Stimulated activated naive CD4-positive, alpha-beta T cell treated with Interleukin-2 at 50 U/mL for 16 hours (primary cell): ENCODE measurements at places on chromosomes 16 and 17.

GRCh38 chr16:51095890-51096626, 55.0 kb downstream of the SALL1 start:
- no peak for DNase-seq

DNA sequence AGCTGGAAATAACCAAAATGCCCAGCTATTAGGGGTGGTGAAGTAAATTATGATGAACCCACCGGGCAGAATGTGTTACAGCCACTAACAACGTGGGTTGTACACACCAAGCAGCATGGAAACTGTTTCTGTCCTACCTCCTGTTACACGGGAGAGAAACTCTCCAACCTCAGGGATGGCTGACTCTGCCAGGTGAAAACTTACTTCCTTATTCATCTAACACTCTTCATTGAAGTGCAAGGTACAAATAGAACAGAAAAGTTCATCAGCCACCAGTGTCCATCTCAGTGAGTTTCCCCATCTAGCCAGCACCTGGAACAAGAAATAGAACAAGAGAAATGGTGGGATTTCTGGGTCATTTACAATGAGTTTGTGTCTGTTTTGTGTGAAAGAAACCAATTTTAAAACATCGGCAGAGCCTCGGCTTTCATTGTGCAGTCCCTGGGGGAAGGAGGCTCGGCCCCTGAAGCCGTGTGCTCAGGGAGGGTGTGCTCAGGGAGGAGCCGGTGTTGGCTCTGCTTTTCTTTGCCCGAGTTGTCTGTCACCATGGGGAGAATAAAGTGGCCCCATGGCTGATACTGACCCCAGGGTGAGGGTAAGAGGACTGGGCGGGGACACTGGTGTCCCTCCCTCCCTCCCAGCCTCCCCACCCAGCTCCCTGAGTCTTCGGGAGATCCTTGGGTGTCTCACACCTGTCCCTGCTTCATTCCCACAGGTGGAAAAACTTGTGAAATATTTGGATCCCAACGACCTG, 39.8 kb downstream of the RAB11FIP4 start:
- no peak for DNase-seq

- DNase-seq, result no peak
Measured at GRCh38 chr17:3667366-3668278, 756 bp downstream of the TAX1BP3 start.

- no peak for DNase-seq
Measured at GRCh38 chr17:15436473-15437302, 30.7 kb downstream of the CDRT4 start.

DNA sequence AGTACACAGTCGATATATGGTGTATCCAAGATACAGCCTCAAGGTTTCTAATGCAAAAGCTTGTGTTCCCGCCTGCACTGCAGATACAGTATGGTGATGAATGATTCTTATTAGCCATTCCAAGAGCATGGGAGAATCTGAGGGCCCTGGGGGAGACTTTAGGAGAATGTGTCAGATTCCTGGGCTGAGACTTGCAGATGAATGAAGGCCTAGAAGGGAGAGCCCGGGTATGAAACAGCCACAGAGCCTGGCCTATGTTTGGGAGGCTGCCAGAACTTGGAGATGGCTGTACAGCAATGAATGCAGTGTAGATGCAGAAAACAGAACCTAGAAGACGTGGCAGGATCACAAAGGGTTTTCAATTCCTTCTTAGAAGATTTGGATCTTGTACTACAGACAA, 510.7 kb downstream of the HAPSTR1 start:
- no peak for DNase-seq

GRCh38 chr17:15038656-15039055, 226.5 kb downstream of the PMP22 start:
- DNase-seq, result no peak

GRCh38 chr16:14423344-14423743, 206.7 kb downstream of the PARN start:
- no peak for DNase-seq

- no peak for DNase-seq
Measured at GRCh38 chr17:82334622-82335394, 1.2 kb upstream of the SECTM1 start.

- DNase-seq, result no peak
Measured at GRCh38 chr17:9893411-9894012, 11.6 kb downstream of the RCVRN start.

DNA sequence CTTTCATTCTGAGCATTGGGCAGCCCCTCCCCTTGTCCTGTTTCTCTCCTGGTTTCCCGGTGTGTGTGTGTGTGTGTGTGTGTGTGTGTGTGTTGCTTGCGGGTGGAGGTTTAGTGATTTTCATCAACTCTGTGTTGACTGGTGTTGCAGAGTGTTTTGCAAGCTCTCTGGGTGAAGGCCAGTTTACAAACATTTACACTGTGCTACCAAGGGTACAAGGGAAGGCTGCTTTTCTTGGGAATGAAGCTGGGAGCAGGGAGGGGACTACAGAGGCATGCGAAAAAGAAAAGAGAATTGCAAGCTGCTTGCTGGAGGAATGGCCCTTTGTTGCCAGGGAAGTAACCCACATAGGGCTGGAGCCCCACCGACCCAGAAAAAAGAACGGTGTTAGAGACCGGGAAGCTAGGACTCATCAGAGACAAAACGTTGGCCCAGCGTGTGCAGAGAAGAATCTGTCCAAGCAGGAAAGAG, 29.6 kb downstream of the HS3ST3B1 start:
- DNase-seq, result no peak

DNA sequence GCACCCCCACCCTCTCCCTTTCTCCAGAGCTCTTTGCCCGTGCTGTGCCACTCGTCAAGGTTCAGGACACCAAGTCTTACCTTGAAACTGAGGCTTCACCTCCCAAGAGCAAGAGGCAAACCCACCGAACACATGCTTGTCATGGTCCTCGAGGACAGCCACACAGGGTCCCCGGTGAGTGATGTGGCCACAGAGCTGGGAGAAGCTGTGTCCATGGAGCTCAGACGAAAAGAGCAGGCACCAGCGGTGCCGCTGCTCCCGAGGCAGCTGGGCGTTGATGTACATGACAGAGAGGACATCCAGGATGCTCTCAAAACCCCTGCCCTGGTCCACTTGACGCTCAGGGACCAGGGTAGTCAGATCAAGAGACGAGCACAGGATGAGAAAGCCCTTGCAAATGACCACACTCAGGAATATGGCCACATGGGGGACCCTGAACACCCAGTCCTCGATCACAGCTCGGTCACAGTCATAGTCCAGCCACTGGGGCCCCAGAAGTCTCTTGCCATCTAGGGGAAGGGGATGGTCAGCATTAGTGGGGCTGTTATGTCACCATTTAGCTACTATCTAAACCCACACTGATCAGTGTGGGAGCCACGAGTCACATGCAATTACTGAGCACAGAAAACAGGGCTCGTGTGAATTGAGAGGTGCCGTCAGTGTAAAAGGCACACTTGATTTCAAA, 17.8 kb downstream of the MEAK7 start:
- DNase-seq, result no peak

GRCh38 chr17:8362651-8363332, 13.7 kb downstream of the KRABD2 start:
- DNase-seq, result no peak

- DNase-seq, result no peak
Measured at GRCh38 chr17:75664099-75664549, 2.8 kb downstream of the RECQL5 start.

GRCh38 chr16:69511651-69512050, 54.1 kb upstream of the NFAT5 start:
- DNase-seq, result no peak

DNA sequence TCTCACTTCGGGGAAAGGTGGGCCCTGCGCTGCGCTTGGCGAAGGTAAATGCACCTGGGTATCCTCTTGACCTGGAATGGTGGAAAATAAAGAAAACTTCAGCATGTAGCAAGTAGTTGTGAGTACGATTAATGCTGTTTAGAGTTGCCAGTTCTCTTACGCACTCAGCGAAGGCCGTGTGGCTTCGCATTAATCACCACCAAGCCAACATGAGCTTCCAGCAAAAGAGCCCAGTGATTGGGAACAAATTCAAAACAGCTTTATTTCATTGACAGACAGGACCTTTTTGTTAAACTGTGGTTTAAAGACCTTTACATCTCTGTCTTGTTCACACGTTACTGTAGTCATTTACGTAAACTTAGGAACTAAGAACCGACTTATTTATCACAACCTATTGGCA, 531.4 kb downstream of the MAF start:
- no peak for DNase-seq

DNA sequence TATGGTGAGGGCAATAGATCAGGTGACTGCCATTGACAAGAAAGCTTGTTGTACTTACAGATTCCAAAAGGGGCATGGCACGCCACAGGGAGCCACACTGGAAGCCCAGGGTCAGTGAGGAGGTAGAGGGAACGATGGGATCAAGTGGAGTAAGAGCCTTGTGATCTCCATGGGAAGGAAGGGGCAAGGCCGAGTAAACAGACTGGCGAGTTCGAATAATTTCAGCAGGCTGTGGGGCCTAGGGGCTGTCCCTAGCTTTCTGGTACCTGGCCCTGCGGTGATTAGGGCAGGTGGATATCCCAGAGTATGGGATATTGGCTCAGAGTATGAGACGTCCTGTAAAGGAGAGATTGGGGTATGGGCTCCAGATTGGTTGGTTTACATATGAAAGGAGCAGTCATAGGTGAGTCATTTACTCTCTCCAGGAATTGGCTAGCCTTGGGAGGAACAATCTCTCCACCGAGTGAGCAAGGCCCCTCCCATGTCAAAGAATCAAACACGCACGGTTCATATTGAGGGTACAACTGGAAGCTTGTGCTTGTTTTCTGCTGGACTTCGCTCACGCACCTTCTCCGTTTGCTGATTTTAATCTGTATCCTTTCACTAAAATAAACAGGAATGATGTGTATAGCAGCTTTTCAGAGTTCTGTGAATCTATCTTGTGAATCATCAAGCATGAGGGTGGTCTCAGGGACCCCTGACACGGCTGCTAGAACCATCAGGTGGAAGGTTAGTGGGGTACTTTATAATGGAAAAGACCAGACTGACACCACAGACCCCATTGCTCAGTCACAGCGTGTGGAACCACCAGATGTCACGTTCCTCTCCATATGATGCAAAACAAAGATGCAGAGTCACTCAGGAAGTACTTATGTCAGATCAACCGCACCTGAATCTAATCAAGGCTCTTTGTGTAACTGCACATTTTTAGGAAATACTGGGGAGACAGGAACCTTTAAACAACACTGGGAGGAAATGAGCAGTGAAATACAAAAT, 27.9 kb downstream of the GABARAPL2 start:
- no peak for DNase-seq

- DNase-seq, result no peak
Measured at GRCh38 chr17:78179372-78179771, 7.5 kb downstream of the TK1 start.

- no peak for DNase-seq
Measured at GRCh38 chr17:75878174-75878998, at the start of gene TRIM47. TRIM47 (minus strand) TSS chr17:75878581; CDS start chr17:75878548, 33 bp downstream.

DNA sequence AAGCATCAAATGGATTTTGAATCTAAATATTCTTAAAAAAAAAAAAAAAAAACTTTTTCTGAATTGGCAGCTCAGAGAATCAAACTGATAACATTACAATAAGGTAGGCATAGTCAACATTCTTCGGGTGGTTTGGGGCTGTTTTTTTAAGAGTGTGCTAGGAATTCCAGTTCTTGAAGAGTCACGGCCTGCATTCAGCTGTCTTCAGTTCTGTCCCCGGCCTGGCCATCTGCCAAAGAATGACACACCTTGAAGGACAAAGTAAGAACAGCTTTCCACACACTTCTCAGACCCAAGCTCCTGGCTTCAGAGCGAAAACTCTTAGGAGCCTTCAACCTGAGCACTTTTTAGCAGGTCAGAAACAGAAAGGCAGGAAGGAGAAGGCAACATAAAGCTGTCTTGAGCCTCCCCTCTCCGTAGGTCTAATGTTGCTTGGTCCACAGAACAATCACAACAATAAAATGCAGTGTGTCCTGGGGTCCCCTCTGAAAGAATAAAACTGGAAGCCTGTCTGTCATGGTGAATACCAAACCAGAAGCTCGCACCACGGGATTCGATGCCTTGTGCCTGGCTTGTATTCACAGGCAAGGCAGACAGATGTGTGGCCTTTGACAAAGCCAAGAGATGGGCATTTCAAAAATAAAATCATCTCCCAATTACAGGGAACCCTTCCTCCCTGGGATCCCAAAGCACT, 524.4 kb upstream of the ZFHX3 start:
- no peak for DNase-seq

DNA sequence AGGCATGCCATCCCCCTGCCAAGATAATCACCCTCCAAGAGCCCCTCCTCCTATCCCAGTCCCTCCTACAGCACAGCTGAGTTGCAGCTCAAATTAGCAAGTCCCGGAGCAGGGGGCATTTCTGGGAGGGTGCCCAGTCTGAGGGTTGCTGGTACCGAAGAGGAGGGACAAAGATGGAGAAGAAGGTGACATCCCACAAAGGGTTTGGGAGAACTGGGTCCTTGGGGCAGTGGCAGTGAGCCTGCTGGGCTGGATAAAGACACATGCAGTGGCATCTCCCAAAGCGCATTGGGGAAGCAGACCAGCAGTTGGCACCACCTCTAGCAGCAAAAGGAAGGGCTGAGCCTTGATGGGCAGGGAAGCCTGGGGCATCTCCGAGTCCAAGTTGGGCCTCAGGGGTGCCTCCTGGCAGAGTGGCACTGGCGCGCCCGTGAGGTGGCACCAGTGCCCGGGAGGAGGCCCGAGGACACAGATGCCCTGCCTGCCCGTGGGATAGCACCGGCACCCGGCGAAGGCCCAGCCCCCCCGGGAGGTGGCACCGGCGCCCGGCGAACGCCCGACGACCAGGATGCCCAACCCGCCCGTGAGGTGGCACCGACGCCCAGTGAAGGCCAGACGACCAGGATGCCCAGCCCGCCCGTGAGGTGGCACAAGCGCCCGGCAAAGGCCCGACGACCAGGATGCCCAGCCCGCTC, 622 bp downstream of the TOM1L2 start:
- no peak for DNase-seq
